ENCODE measurements at places on chromosomes 7 and 10. TPM values are rescaled to one million over a fixed set of nuclear protein-coding genes. Genes with fewer than 3 reads are reported as not detected.

Gene CFAP46
- total RNA-seq: 0.45 TPM

DNA sequence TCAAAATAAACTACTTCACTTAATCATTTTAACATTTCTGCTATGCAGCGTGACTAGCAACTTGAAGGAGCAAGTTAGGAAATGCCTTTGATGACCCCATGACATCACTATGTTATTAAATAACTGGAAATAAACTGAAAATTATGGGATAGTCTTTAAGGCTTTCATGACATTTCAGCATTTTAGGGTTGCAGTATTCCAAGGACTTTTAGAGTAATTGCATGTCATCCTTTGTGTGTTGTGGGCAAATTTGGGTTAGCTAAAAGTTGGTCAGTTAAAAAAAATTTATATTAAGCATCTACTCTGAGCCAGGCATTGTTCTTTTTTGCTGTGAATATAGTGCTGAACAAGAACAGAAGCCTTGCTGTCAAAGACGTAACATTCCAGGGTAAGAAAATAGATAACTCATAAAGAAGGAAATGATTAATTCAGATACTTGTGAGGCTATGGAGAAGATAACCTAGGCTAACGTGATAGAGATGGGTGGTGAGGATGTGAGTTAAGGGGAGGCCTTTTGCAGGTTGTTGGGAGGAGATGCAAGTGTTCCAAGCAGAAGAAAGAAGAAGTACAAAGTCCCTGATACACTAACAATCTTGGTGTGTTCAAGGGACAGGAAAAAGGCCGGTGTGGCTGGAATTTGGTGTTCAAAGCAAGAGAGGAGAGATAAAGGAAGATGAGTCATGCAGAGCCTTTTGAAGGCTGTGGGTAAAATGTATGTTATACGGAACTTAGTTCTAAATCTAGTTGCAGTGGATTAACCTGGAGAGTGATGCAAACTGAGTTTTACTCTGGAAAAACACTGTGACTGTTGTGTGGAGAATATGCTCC lies 610.2 kb downstream of the AUTS2 start:
- no peak for DNase-seq

GRCh38 chr10:81564143-81564542 lies 310.9 kb upstream of the NRG3 start:
- DNase-seq: no peak

GRCh38 chr10:113921561-113922370 lies 67.3 kb downstream of the NHLRC2 start:
- no peak for DNase-seq

DNA sequence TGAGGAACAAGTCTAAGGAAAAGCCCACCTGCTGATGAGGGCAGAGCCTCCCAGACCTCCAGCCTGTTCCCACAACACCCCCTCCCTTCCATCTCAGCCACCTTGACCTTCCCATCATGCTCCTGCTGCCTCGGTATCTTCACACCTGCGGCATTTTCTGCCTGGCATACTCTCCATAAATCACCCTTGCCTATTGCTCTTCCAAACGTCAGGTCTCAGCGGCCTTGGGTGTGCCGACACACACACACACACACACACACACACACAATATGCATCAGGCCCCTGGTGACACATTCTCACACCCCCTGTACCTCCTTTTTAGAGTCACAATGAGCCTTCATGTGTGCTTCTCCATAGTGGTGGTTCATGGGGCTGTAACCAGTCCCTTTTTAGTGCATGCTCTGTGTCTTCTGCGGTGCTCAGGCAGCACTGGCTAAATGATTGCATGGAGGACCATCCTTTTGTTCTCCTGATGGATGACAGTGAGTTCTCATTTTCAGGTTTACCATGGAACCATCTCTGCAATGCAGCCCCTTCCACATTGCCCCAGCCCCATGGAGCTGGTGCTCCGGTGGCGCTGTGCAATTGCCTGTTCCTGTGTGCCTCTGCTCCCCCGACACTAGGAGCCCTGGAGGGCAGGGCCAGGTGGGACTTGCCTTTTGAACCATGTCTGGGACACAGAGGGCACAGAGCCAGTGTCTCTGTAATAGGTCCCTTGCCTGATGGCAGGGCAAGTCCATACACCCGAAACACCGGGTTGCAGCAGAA lies 4.5 kb downstream of the ADIRF start:
- DNase-seq: no peak
